Glutamatergic neuron (in vitro differentiated cells): ENCODE measurements at places on chromosomes 11 and 22. TPM values are rescaled to one million over a fixed set of nuclear protein-coding genes. Genes with fewer than 3 reads are reported as not detected.

Gene PANX2
- 1.8 TPM for total RNA-seq

GRCh38 chr11:11988681-11989261 lies 19.7 kb downstream of the DKK3 start:
- no peak for DNase-seq

DNA sequence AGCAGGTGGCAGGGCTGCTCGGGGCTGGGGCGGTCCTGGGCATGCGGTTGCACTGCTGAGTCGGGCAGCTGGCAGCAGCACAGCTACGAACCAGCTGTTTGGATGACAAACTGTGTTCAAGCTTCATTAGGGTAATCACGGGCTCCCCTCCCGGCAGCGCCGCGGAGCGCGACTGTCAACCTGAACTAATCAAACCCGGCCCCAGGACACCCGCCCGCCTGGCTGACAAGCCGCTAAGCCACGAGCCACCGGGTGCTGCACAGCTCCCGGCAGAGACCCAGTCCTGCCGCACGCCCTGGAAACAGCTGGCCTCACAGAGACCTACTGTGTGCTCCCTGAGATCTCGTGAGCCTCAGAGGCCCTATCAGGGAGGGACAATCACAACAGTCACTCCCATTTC lies 60.6 kb upstream of the TCF20 start:
- DNase-seq = peak; percentile 71

DNA sequence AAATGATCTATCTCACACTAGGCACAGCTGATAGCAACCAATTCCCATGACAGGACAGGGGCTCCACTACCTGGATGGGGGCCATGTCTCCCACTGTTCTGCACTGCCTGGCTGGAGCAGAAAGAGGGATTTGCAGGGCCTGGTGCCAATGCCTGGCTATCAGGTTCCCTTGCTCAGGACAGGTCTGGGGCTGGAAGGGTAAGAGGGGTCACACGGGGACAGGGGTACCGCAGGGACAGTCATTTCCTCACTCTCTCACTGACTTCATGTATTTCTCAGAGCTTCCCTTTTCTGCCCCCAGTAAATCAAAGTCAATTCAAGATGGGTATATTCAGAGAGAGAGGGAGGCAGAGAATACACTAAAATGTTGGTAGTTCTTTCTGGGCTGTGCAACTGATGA lies 119.1 kb upstream of the CSNK2A3 start:
- no peak for DNase-seq
